Effector memory CD8-positive, alpha-beta T cell (primary cell): ENCODE measurements at places on chromosomes 2 and 18.

GRCh38 chr2:149087751-149088150, 49.3 kb downstream of the LYPD6B start:
- H3K27ac ChIP-seq = no peak overlapping the region
- H3K4me3 ChIP-seq = no peak overlapping the region
- no peaks in the 10 kb centered on the region for H3K4me1 ChIP-seq

DNA sequence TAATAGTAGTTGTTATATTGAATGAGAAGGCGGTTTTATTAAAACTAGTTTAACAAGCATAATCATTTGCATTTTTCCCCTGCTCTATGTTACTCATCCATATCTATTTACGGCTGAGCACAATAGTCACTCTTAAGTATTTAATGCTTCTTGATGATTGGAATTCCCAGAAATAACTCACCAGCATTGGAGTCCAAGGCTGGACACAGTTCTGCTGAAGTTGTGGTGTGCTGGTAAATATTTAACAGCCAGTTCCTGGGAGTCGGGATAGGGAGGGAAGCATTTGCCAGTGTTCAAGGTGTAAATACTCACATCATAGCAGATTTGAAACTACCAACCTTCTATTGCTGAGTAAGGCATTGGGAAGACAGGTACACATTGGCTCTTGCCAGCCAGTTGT, 315.1 kb downstream of the MTX2 start:
- no peak overlapping the region for H3K4me3 ChIP-seq
- peaks cover 2% of the 10 kb centered on the region for H3K4me1 ChIP-seq
- no peaks in the 10 kb centered on the region for H3K36me3 ChIP-seq

- no peak for DNase-seq
- H3K27me3 ChIP-seq = no peaks in the 10 kb centered on the region
- H3K27ac ChIP-seq = peak overlapping the region; percentile 92
- H3K4me1 ChIP-seq = peaks cover 18% of the 10 kb centered on the region
Observed at GRCh38 chr2:25361261-25362048, 19.7 kb upstream of the DNMT3A start.

- no peak overlapping the region for H3K27ac ChIP-seq
- no peak overlapping the region for H3K4me3 ChIP-seq
- no peak for DNase-seq
- H3K36me3 ChIP-seq = no peaks in the 10 kb centered on the region
- no peaks in the 10 kb centered on the region for H3K27me3 ChIP-seq
Observed at GRCh38 chr2:145511946-145512345, 992.0 kb upstream of the ZEB2 start.

- H3K36me3 ChIP-seq = peaks cover 4% of the 10 kb centered on the region
- no peak for DNase-seq
- peaks cover 8% of the 10 kb centered on the region for H3K4me1 ChIP-seq
- H3K4me3 ChIP-seq = no peak overlapping the region
- no peak overlapping the region for H3K27ac ChIP-seq
Observed at GRCh38 chr2:44929735-44930273, 11.7 kb upstream of the SIX3 start.

GRCh38 chr2:206368933-206369569, 74.3 kb upstream of the ADAM23 start:
- no peak overlapping the region for H3K27ac ChIP-seq
- H3K27me3 ChIP-seq = no peaks in the 10 kb centered on the region
- no peak overlapping the region for H3K4me3 ChIP-seq
